ENCODE measurements at places on chromosomes 1 and 21.

GRCh38 chr1:153561466-153561985 is 4.1 kb downstream of the S100A2 start:
- DNase-seq: no peak

DNA sequence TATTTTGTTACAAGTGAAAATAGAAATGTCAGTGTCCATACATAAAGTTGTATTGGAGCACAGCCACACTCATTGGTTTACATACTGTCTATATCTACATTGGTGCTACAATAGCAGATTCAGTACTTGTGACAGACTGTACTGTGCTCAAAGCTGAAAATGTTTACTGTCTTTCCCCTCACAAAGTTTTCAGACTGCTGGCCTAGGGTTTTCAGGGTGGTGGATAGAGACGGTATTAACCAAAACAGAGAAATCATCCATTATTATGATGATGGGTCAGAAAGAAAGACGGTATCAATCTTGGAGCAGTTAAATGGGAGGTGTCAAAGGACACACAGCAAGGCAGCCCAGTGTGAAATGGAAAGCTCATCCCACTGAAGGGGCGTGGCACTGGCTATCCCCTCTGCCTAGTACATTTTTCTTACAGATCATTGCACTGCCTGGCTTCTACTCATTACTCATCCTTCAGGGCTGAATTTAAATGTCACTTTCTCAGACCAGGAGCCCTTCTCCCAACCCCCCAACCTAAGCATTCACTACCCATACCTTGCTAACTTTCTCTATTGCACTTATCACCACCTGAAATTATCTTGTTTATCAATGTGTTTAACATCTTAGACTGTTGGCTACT is 10.2 kb downstream of the JAK1 start:
- DNase-seq: no peak

DNA sequence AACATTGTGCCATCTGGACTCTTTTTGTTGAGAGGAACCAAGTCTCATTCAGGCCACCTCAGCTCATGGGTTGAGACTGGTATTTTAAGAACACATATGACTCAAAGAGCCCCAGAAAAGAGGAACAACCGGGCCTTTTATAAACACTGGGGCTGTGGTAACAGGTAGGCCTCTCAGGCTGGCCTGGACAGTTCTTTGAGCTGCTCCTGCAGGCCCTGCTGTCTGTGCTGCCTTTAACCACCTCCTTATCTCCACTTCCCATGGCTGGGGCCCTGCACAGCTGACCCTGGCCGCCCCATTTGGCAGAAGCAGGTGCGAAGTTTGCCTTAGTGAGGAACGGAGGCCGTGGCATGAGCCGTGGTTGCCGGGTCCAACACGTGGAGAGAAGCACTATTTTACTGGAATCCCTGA is 163.3 kb downstream of the RHOU start:
- DNase-seq: no peak

GRCh38 chr1:32357614-32358013 is 4.7 kb downstream of the FAM229A start:
- DNase-seq: no peak
